Lung (tissue), 17 donors: ENCODE measurements at places on chromosomes 11 and 22. TPM values are rescaled to one million over a fixed set of nuclear protein-coding genes. Genes with fewer than 3 reads are reported as not detected.

The FUT4 gene
- 7.5 TPM for total RNA-seq

The KRTAP5-11 gene
- not detected for total RNA-seq

GRCh38 chr11:117572129-117572528, 224.9 kb downstream of the DSCAML1 start:
- H3K4me1 ChIP-seq = no peaks in the 10 kb centered on the region
- H3K27ac ChIP-seq = no peak overlapping the region
- no peaks in the 10 kb centered on the region for H3K36me3 ChIP-seq

DNA sequence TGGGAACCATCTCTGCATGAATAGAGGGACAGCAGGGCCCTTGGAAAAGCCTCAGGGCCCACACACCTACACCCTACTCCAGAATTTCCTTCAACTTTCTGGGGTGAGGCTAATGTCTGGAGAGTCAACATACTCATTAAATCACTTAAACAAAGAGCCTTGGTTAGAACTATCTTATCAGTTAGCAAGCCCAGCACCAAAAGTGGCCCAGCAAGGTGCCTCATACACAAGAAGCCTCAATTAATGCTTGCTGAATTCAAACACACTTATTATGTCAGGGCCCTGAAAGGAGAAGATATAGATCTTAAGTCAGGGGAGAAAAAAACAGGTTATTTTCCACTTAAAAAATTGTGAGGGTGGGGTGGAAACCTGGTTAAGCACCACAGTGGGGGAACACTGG, 61.4 kb downstream of the C11orf58 start:
- no peaks in the 10 kb centered on the region for H3K27me3 ChIP-seq
- no peaks in the 10 kb centered on the region for H3K36me3 ChIP-seq
- H3K4me3 ChIP-seq = no peak overlapping the region
- no peak overlapping the region for H3K27ac ChIP-seq

DNA sequence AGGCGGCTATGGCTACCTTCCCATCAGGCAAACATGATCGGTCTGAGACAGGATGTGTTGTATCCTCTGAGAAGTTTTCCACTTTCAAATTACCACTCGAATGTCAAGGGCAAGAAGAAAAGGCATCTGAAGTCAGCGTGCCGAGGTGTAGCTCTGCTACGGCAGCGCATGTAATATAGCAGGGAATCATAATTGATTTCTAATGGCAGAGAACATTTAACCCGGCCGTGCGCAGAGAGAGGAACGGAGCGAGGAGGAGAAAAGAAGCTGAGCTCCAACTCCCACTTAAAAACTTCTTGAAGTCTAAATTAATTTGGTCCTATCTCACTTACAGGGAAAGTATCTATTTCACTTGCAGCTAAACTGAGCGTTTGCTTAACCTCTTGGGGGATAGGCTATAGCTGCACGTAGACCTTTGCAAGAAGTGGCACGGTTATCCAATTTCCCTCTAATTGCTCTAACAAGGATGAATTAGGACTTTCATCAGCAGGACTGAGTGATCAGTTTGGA, 137.3 kb upstream of the KIRREL3 start:
- H3K27ac ChIP-seq = no peak overlapping the region
- no peaks in the 10 kb centered on the region for H3K36me3 ChIP-seq
- no peaks in the 10 kb centered on the region for H3K4me1 ChIP-seq
- DNase-seq = no peak

DNA sequence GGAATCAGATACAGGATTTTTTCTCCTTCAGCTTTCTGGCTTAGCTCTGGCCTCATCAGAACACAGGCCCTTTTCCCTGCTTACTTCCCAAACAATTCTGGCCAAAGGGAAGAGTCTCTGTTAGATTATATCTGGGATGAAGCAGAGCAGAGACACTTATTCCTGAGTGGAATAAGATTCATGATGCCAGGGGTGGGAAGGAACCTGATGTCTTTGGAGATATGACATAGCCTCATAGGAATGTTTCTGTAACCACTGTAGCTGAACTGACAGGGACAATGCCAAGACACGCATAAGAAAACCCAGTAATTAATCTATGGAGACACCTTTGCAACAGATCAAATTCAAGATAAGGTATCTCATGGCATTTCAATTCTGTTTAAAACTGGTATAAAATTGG, 177.1 kb upstream of the RAG2 start:
- no peak overlapping the region for H3K27ac ChIP-seq
- H3K4me1 ChIP-seq = peaks cover 3% of the 10 kb centered on the region
- H3K27me3 ChIP-seq = no peaks in the 10 kb centered on the region
- H3K36me3 ChIP-seq = no peaks in the 10 kb centered on the region
- DNase-seq = no peak
